ENCODE measurements at places on chromosomes 5 and 9.
A peak's percentile ranks its signal among the peaks of the same experiment; 100 is the strongest.

GRCh38 chr5:135866016-135866415, 29.6 kb downstream of the IL9 start:
- no peak for DNase-seq

DNA sequence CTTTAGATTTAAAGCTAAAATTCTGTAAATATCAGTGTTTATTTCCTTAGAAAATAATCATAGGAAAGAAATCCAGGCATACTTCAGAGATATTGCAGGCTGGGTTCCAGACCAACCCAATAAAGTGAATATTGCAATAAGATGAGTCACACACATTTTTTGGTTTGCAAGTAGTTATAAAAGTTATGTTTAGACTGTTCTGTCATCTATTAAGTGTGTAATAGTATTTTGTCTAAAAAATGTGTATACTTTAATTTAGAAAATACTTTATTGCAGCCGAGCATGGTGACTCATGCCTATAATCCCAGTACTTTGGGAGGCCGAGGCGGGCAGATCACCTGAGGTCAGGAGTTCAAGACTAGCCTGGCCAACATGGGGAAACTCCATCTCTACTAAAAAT, 6.9 kb upstream of the RIC1 start:
- DNase-seq: no peak

DNA sequence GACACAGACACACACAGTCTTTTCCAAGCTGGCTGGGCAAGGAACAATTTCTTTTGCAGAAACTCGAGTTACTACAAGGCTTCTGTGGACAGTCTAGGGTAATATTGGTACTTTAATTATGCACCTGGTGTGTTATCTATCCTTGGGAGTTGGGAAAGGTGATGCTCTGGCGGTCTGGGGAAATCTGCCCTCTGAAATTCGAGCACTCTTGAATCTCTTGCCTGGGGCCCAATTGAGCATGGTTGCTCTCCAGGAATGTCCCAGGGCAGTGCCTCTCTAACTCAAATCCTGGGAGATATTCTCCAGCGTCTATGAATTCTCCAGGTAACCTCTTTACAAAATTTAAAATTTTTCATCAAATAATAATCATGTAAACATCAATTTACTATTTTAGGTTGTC, 69.3 kb downstream of the KCNIP1 start:
- no peak for DNase-seq

DNA sequence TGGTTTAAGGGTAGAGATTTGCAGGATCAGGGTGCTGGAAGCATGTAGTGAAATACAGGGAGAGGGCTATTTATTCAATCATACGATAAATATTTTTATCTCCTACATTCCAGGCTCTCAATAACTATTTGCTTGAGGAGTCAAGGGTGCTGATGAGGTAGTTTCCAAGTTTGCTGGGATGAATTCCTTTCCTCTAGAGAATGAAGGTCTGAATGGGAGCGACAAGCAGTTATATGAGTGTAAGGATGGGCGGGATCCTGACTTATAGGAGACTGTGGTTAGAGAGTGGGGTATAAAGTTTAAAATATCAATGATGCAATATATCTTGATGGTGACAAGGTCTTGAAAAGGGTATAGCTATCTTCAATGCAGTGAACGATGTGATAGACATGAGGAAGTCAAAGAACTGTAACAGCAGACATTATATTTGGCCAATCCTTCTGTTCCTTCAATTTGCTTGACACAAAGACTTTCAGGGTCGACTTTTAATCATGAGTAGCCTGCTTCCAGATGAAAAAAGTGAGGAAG, 201.1 kb upstream of the HAPLN1 start:
- no peak for DNase-seq

DNA sequence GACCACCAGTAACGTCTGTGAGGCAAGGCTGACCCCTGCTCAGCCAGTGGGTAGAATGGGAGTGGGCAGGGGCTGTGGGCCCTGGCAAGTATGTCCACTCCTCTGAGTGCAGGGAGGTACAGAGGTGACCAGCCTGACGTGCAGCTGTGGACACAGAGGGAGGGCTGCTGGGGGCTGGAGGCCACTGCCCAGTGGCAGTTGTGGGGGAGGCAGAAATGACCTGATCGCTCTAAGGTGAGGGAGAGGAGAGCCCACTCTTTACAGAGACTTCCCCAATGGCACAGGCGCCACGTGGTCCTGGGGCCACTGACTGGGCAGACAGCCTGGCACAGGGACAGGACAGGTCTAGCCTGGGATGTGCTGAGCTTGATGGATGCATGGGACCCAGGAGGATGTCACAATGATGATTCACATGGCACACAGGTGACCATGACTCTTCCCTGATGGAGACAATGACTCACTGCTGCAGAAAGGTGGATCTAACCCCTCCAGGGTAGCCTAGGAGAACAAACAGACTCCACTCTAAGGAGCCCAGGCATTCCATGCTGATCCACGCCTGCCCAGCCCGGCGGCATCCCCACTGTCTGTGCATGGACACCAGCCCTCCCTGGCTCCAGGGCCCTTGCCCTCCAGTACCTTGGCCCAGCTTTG, 7.7 kb downstream of the LPCAT1 start:
- DNase-seq: no peak

- DNase-seq: no peak
These were observed 62.4 kb upstream of the FSD1L start for GRCh38 chr9:105385381-105385985.

- no peak for DNase-seq
These were observed 230.9 kb downstream of the GADD45G start for GRCh38 chr9:89835666-89836065.

- DNase-seq: no peak
These were observed 74.3 kb downstream of the LMX1B start for GRCh38 chr9:126687930-126688461.

- no peak for DNase-seq
These were observed 287.8 kb upstream of the TUT7 start for GRCh38 chr9:86641970-86642369.

DNA sequence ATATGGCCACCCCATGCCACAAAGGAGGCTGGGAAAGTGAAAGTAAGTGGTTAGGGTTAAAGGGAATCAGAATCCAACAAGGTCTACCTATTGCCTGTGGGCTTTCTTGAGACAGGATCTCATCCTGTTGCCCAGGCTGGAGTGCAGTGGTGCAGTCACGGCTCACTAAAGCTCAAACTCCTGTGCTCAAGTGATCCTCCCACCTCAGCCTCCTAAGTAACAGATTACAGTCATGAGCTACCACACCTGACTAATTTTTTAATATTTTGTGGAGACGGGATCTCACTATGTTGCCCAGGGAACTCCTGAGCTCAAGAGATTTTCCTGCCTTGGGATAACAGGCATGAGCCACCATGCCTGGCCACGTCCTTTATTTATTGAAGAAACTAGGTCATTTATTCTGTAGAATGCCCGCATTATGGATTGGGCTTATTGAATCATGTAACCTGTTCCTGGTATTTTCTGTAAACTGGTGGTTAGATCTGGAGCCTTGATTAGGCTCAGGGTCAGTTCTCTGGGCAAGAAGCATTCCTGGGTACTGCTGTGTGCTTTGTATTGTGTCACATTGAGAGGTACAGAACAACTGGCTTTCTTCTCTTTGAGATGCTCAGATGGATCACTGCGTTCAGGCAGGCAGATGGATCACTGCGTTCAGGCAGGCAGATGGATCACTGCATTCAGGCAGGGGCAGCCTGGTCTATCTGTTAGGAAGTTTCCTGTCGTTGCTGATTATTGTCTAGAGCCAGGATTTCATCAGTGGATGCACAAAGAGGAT, 41.6 kb downstream of the ERGIC1 start:
- DNase-seq: no peak

- no peak for DNase-seq
These were observed 4.5 kb upstream of the EFNA5 start for GRCh38 chr5:107675201-107675600.

DNA sequence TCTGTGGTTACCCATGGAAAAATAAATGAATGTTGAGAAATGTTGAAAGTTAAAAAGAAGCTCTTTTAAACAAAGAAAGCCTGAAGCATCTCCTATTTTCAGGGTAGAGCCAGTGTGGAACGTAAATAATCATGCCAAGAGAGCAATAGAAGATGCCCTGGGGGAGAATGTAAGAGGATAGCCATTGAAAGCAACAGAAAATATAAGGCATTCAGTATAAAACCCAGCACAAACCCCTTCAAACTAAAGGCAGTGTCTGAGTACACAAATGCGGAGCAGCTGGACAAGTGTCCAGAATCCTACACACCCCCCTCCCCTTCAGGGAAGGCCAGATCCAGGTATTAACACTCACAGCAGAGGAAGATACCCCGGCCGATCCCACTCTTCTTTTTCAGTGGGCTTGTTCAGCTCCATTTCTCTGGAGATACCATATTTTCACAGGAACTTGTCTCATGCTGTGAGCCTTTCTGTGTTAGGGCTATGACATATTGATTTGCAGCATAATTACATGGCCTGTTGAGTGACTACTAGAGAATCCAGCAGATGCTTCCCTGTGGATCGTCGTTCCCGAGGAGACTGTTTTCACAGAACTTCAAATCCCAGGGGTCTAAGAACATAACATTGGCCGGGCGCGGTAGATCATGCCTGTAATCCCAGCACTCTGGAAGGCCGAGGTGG, 101.2 kb downstream of the PLK2 start:
- no peak for DNase-seq

DNA sequence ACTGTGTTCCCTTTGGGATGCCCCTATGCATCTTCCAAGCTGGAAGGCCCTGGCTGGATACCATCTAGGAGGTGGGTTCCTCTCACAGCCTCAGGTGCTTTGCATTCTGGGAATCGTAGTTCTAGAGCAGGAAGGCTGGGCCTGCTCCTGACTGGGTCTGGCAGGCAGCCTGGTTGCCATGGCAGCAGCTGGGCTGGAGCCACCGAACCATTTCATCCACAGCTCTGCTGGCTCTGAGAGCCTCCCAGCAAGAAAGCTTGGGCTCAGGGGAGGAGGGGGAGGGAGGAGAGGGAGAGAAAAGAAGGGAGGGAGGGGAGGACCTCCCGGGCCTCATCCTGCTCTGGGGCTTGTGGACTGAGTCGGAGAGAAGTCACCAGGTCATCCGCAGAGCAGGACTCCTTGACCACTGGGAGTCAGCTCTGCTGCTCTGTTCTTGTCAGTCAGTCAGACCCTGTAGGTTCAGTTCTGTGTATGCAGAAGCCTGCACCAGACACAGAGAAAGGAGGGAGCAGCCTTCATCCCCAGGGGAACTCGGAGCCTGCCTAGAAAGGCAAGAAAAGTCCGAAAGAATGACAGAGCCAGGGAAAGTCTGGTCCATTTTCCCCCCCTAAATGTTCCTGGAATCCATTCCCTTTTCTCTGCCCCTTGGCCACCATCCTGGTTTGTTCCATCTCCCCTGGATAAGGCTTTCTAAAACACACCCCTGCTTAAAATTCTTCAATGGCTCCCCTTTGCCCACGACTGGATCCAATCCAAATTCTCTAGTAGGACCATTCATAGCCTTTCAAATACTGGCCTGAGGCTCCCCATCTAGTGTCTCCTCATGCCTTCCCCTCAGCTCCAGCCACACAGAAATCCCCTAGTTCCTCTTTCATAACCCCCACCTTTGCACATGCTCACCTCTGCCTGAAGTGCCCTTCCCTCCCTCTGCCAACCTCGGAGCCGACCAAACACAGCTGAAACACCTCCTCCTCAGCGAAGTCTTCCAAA, 65.4 kb upstream of the ARAP3 start:
- peak; percentile 34 for DNase-seq

DNA sequence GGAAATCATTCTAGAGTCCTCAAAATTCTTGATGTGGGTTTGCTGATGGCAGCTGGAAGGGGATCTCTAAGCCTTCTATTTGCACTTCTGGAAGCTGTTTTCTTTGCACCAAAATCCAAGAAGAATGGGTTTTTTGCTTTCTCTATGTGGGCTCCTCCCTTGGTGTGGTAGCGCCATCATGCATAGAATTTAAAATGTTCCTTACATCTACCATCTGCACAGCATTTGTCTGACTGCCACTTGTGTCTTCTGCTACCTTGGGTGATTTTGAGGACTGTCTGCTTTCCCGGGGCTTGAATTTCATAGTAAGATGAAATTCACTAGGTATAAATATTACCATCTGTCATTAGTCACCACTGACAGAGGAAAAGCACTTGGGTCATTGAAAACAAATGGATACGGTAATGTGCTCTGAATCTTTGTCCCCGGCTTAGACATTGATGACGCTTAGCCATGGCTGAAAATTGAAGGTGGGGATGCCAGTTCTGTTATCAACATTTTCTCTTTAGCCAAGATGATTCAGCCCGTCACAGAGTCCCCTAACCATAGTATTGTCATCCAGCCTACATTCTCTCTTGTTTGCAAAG, 30.0 kb downstream of the SNX30 start:
- no peak for DNase-seq

DNA sequence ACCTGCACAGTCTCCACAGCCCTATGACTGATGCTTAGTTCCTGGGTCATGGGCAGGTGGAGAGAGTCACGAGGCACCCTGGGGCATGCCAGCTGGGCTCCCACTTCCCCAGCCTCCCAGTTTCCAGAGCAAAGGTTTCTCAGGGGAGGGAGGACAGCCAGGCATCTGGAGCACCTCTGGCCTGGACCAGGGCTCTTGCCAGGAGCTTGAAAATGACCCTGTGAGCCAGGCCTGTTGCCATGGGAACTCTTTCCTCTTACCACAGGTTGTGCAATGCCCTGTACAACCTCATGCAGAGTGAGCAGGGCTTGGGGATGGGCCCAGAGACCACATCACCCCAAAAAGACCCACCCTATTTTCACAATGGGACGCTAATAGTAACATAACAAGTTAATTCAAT, 113.1 kb downstream of the PSD2 start:
- no peak for DNase-seq

DNA sequence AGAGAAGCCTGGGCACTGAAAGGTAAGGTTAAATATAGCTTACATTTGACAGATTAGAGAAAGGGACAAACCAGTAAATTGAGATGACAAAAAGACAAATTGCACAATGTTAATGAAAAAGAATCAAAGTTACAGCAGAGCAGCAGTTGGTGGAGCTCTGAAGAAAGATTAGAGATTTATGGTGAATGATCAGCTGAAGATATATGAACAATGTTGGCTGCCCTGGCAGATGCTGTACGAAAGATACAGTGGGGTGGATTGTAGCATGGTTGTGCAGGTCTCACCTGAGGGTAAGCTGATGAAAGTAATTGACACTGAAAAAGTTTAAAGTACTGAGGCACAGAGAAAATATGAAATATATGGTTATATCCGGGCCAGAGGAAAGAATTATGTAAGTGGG, 492.1 kb downstream of the ARHGEF28 start:
- DNase-seq: no peak
